ENCODE measurements at places on chromosomes 16 and 17.

DNA sequence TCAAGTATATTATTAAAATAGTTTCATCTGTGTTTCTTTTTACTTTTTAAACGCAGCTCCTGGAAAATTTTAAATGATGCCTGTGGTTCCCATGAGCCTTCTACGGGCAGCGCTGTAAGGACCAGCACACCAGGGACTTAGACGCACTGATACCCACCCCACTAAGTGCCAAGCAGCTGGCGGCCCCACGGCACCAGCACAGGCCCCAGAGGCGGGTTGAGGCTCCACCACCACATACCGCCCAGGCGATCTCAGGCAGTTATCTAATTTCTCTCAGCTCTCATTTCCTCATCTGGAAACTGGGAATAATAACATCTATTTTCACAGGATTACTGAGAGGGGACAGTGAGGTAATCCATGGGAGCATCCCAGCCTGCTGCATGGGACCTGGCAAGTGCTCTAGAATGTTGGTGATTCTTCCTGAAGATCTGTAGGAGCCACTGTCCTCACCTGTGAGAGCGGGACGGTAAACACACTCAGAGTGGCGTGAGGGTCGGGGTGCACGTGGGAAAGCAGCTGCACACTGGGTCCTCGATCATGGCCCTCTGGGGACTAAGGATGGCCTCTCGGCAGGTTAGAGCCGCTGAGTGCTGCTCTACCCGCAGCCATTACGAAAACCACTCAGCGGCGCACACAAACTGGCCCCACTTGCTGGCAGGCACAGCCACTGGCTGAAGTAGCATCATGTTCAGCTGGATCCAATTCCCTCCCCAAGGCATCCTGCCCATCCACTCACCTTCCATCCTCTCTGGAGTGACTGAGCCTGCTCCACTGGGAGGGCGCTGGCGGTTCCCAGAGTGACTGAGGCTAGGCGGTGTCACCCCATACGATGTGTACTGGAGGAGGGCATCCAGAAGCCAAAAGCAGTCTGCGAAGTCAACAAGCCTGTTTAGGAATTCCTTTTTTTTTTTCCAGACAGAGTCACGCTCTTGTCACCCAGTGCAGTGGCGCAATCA is 17.6 kb upstream of the SLC38A8 start:
- no peak for DNase-seq

GRCh38 chr17:2259769-2260536 is 43.6 kb downstream of the SMG6 start:
- DNase-seq, result peak; percentile 9

DNA sequence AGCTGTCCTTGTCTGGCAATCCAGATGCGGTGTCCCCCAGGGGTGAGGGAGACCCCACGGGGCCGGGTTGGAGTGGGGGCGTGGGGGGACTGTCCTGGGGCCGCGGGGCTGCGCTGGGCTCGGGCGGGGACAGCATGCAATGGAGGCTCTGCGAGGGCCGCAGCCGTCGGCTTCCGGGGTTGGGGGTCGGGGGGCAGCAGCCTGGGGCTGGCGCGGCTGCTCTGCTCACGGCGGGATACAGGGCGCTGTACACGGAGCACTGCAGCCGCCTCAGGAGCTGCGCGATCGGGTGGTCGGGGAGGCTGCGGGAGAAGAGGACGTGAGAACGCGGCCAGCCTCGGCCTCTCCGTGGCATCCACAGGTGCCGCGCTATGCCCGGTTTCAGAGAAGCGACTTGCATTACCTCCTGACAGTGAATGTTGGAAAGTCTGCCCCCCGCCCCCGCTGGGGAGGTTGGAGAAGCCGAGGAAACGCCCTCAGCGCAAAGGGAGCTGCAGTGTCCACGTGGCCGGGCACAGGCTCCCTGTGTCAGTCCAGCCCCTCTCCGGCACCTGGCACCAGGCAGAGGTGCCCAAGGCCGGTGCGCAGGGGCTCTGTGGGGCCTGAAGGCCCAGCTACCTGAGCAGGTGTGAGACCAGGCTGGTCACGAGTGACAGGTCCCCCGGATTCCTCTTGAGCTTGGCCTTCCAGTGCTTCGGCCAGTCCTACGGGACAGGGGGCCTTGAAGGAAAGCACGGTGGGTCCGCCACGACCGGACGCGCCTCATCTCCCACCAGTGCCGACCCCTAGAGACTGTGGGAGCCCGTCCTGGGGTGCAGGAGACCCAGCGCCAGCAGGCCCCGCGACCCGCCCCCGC is 9.4 kb upstream of the SPATA2L start:
- no peak for DNase-seq

DNA sequence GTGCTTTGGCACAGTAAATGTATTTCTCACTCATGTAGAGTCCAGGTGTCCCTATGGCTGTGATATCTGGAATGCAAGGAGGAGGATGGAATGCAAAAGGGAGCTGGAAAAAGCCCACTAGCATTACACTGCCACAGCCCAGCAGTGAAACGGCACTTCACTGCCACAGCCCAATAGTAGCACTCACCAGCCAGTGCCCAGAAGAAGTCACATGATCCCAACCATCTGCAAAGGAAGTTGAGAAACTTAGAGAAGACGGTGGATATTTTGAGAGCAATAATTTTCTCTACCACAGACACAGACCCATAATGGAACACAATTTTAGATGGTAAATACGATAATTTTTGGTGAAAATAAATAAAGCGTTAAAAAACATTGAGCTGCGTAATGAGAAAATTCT is 51.8 kb downstream of the C16orf82 start:
- no peak for DNase-seq

DNA sequence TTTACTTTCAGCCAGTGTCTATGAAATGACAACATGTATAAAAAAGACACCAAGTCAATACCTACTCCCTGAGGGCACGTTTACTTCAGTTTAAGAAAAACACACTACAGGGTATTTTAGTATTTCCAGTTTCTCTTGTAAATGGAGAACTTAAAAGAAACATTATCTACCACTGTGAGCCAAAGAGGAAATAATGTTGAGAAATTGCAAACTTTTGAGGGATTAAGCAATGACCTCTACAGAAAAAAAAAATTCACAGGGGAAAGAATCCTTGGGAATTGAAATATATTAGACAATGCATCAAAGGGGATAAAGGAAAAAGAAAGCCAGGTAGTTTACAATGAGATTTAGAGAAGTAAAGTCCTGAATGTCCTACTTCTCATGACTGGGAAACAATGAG is 126.0 kb downstream of the KCNJ2 start:
- peak; percentile 37 for DNase-seq

DNA sequence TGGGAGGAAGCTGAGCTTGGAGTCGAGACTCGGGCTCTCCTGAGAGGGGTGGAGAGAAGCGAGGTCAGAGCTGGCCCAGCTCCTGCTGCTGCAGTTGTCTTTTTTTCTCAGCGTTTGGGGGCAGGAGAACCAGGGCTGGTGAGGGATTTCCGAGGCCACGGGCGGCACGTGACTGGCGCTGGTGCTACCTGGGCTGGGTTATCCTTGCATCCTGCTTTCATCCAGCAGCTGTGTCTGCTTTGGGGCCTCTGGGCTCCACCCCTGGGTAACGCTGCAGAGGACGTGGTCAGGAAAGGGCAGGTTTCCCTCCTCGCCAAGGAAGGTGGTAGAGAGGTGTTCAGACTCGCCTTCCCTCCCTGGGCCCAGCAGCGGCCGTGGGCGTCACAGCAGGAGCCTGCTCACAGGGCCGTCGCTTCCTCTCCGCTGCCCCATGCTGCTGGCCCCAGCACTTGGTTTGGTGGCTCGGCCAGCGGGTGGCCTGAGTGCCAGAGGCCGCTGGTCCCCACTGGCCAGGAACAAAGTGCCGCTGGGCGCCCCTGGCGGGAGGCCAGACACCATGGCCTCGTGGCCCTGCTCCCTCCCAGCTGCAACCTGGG is 22.5 kb downstream of the GSE1 start:
- no peak for DNase-seq

DNA sequence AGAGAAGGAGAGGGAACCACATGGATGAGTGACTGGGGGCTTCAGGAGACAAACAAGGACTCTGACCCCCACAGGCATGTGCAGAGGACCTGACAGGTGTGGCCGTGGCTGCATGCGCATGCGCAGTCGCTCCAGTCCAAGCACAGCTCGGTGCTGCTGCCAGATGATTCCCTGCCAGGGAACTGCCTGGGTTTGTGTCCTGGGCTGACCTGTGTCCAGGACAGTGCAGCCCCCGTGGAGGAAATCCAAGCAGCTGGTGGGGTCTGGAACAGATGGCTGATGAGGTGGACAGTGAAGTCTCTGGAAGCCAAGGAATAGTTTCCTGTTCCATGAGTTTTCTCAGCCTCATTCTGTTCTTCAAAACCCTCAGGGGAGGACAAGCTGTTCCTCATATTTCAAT is 27.3 kb downstream of the LASP1 start:
- no peak for DNase-seq

DNA sequence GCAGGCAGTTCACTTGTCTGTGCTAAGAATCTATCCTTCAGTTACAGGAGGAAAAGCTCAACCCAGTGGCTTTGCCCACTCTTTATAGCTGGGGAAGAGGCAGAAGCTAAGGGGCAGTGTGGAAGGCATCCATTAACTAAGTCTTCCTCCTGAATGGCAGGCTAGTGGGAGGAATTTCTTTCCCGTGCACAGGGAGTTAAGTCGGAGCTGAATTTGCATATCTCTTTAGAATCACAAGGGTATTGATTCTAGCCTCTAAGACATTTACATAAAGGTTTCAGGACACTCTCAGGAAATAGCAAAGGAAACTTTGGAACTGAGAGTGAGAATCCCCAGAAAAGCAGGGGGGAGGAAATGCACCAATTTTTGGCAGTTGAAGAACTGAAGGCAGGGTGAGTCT is 245.6 kb downstream of the CA10 start:
- DNase-seq, result no peak

DNA sequence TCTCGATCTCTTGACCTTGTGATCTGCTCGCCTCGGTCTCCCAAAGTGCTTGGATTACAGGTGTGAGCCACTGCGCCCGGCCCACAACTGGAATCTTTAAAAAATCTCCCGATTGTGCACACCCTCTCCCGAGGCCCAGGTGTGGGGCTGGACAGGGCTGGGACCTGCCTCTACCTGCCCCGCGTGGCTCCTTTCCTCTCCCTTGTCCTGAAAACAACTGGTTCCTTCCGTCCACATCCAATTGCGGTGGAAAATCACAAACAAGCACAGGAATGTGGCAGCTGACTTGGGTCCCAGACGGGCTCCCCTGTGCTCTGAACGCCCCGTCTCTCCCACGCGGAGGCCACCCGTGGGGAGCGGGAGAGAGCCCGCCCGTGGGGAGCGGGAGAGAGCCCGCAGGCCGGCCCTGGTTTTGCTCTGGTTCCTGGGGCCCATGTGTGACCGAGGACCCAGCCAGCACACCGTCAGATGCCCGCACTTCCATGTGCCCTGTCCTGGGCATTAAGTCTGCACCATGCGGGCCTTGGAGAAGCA is 3.0 kb upstream of the TMEM204 start:
- no peak for DNase-seq

- DNase-seq, result peak; percentile 28
Measured at GRCh38 chr17:74646231-74646630, 22.7 kb upstream of the CD300E start.

GRCh38 chr17:78767806-78768205 is 14.3 kb downstream of the CYTH1 start:
- DNase-seq, result no peak

DNA sequence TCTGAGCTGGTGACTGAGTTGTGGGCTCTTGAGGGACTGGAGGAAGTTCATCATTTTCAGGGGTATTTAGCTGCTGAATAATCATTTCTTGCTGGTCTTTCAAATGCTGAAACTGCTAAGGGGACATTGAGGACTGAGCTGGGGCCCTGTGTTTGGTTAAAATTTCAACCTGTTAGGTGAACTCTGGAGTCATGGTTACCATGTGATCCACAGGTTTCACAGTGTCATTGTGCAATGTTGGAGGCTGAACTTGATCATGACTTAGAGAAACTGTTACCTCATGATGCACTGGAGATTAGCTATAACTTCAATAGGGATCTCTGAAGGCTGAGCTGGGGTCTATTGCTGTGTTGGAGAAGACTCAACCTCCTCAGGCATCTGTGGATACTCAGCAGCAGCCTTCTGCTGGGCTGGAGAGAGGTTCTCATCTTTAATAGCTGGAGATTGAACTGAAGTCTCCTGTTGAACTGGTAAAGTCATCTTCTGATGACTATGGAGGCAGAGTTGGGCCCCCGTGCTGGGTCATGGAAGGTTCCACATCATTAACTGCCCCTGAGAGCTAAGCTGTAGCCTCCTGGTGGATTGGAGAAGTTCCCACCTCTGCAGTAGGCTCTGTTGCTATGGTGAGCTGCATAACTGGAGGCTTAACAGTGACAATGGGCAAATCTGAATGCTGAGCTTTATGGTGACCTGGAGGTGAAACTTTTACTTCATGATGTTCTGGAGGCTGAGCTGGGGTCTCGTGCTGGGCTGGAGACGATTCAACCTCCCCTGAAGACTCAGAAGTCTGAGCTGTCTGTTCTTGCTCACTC is 15.2 kb downstream of the RDM1 start:
- no peak for DNase-seq

DNA sequence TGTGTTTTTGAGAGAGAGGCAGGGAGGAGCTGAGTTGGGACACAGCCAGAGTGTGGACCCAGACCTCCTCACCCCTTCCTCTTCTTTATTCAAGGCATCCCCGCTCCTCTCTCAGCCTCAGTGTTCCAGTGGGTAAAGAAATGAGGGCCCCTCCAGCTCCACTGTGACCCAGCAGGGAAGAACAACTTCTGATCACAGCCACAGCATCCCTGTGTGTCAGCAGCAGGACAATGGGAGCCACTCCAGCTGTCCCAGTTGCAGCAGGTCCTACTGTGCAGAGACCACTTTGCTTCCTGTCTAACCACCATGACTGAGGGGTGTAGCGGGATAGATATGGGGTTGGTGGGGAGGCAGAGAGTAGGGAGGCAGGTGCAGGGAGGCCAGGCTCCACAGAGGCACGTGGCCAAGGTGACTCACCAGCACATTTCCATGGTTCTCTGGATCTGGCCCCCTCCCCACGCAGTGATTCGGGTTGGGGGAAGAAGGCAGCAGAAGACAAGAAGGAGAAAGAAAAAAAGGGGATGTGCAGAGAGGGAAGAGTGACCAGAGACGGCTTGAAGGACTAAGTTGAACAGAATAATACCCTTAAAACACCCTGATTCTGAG is 24.5 kb downstream of the PIK3R5 start:
- no peak for DNase-seq

DNA sequence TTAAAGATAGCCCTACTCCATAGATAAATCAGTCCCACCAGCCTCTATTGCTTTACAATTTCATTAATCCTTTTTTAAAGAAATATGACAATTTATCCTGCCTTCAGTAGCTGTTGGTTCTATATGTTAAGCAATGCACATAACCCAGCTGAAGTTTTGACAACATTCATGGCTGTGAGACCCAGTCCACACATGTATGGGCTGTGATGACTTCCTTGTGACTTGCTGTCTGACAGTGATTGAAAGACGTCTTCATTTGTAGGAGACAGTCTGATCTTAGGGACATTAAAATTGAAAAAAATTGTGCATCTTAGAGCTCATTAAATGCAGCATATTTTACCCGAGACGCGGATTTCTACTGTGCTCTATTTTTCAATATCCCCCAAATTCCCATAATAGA is 252.0 kb upstream of the ASIC2 start:
- no peak for DNase-seq

GRCh38 chr16:23867566-23867965 is 31.8 kb downstream of the PRKCB start:
- DNase-seq, result no peak

DNA sequence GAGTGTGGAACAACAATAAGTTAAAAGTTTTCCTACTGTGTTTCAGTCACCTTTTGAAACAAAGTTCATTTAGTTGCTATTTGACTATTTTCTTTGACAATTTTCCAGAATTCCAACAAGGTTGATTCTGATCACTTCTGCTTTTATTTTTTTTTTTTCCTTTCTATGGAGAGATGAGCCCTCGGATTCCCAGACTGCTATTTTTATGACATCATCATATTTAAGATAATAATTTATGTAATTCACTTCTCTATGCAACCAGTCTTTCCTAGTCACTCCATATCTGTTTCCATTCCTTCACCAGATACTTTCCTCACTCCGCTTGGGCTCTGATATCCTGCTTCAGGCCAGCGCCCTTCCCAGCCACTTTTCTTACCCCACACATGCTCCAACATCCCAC is 8.1 kb downstream of the OR4D2 start:
- DNase-seq, result no peak

All from OCI-M1 (cell line).